CD4-positive, alpha-beta T cell treated with Interleukin-4 for 1 hour (primary cell): ENCODE measurements at places on chromosomes 2 and 18.

GRCh38 chr2:8534729-8535468 lies 147.0 kb upstream of the ID2 start:
- DNase-seq = no peak

DNA sequence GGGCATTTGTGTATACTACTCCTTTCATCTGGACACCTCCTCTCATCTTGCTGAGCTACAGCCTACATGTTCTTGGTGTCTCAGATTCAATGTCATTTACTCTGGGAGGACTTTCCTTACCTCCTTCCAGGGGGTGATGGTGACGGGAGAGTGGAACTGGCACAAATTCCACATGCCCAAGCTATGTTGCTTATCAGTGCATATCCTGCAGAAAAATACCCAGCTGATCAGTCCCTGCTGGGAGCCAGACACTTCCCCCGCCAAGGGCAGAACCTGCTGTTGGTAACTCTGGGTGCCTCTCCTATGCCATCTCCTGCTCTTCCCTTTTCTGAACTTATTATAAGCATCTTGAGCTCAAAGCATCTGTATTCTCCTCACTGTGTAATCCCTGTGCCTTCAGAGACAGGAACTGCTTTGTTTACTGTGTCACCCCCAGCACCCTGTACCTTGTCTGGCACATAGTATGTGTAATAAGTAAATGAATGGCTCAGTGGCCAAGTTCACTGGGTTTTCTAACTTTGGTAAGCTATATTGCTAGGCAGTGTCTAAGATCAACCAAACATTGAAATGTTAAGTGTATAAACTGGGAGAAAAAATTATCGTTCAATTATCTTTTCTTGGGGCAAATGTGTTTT lies 87.7 kb upstream of the LPIN2 start:
- DNase-seq = no peak

- no peak for DNase-seq
These were observed 190.1 kb downstream of the ZNF385B start for GRCh38 chr2:179671043-179671981.

GRCh38 chr2:224369028-224369632 lies 32.8 kb downstream of the FAM124B start:
- DNase-seq = peak; percentile 40

DNA sequence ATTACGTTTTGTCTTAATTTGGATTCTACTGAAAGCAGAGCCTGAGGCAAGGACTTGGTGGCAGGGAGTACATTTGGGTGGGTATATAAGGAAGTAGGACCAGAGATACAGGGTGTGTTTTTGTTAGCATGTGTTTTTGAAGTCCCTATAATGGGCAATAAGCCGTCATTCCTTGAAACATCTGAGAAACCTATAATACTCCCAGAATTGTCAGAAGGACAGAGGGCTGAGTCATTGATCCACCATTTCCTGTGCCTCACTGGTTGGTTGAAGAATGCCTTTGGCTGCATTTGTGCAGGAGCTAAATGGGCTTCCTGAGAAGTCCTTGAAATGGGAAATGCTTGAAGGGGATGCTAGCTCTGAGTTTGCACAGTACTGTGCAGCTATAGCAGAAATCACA lies 281.8 kb upstream of the ZEB2 start:
- DNase-seq = no peak

GRCh38 chr2:133599211-133599803 lies 31.0 kb upstream of the NCKAP5 start:
- no peak for DNase-seq

GRCh38 chr2:221572821-221573429 lies 821 bp upstream of the EPHA4 start:
- DNase-seq = peak; percentile 19

GRCh38 chr2:16478434-16479210 lies 187.0 kb downstream of the CYRIA start:
- no peak for DNase-seq

GRCh38 chr2:86069783-86070339 lies 35.8 kb downstream of the POLR1A start:
- DNase-seq = no peak

DNA sequence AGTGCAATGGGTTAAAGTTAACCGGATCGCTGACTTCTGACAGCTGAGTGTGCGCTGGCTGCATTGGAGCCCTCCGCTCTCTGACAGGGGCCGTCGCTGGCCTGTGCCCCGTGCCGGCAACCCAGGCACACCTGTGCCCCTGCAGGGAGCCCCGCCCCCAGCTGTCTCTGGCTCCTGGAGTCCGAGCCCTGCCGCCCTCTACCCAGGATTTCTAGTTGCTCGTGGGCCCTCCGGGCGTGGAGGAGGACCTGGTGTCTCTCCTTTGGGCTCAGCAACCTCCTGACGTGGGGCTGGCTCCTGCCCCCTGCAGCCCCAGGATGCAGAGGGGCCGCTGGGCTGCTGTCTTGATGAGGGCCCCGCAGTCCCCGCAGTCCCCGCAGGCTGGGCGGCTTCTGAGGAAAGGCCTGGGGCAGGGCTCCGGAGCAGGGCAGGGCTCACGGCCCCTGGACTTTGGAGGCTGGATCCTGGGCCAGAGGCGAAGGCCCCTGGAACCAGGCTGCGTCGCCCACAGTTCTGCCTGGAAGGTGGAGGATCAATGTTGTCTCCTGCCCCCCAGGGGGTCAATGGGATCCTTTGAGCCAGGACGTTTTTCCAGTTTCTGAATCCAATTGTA lies 172.8 kb downstream of the RNF144A start:
- DNase-seq = no peak
